Renal cortical epithelial cell (primary cell): ENCODE measurements at places on chromosomes 12 and 14. TPM values are rescaled to one million over a fixed set of nuclear protein-coding genes. Genes with fewer than 3 reads are reported as not detected.

GRCh38 chr12:94615260-94616181, 34.8 kb downstream of the TMCC3 start:
- peak; percentile 93 for DNase-seq

The SIX6 gene
- not detected in 2 replicates for total RNA-seq

The MGP gene
- 0.35 and 0.80 TPM in 2 replicates for total RNA-seq

- DNase-seq: no peak
Observed at GRCh38 chr12:4991373-4991772, 52.3 kb upstream of the KCNA5 start.

The PTPRQ gene
- 0.17 and 0.20 TPM in 2 replicates for total RNA-seq

GRCh38 chr14:33588771-33589170, 362.1 kb downstream of the EGLN3 start:
- no peak for DNase-seq

DNA sequence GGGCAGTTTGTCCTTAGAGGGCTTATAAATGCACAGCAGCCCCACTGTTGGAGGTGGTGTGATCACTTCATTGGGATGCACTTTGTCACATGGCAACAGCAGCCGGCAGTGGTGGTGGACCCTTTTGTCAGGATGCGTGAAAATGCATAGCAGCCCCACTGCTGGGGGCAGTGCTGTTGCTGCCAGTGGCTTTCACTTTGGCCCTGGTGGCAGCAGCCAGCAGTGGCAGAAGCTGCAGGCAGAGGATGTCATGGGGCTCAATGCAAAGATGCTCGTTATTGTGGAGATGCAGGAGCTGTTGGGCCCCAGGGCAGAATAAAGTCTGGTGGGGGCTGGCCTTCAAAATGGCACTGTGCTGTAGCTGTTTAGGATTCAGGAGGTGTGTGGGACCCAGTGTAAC, 173.0 kb upstream of the DAAM1 start:
- DNase-seq: no peak

The RNASE1 gene
- total RNA-seq: 0.52 TPM in 1 of 2 replicates, not detected in the other

The SLC17A8 gene
- under 0.01 and 0.30 TPM in 2 replicates for total RNA-seq

The TMEM63C gene
- 0.17 and 1.9 TPM in 2 replicates for total RNA-seq
